ENCODE measurements at places on chromosomes 1 and 21.

- DNase-seq = no peak
These were observed 29.5 kb upstream of the ECE1 start for GRCh38 chr1:21319447-21320407.

GRCh38 chr1:45326627-45327623 lies at the start of gene HPDL:
HPDL (plus strand) TSS chr1:45326895; CDS start chr1:45327149, 254 bp downstream.
- DNase-seq = no peak

DNA sequence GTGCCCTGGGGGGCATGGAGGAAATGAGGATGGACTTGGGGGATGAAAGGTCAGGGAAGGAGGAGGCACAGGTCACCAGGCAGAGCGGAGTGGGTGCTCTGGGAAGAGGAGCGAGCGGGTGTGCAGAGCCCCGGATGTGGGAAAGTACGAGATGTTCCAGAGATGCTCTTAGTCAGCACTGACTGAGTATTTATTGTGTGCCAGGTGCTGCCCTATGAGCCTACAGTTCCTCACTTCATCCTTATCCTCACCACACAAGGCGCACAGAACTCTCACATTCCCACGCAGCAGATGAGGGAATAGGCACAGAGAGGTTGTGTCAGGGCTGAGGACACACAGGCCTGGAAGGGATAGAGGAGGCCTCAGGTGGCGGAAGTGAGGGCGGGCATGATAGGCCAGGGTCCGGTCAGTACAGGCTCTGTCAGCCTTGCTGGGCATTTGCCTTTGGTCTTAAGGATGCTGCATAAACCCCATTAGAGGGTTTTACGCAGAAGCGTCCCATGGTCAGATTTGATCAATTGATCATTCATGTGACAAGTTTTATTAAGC lies 77.3 kb downstream of the ARHGEF10L start:
- DNase-seq = no peak

- no peak for DNase-seq
These were observed 19.0 kb downstream of the FOXO6 start for GRCh38 chr1:41380195-41380594.

DNA sequence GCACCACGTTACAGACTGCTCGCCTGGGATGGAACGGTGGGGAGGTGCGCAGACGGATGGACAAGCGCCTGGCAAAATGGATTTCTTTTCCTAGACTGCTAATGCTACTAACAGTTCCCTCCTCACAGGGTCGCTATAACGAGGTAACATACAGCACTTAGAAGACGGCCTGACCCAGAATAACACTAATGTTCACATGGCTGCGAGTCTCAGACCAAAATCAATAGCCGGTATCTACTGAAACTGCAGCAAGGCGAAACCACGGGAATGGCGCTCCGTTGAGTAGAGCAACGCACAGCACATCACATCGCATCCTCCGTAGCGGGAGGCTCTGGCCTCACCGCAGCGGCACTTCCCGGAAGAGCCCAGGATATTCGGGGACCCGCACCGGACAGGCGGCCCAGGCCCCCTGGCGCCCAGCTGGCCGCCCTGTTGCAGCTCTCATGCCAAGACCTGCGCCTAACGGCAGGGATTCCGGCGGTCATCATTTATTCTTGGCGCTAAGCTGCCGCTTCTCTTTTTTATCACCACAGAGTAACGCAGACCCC lies 46.6 kb downstream of the VPS26C start:
- DNase-seq = no peak

DNA sequence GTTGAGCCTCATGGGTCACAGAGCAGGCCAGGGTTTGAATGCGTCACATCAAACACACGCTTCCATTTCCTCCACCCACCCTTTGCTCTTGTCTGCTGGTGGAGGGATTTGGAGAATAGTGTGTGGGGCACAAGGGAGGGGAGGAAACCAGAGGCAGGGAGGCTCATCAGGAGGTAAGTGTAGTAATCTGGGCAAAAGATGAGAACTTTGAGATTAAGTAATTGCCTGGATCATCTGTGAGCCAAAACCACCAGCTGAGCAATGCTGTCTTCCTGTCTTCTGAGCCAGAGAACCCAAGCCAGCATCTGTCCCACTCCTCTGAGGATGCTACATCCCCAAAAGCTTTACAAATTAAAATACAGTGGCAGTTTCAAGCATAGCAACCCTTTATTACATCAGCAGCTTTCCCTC lies 45.2 kb downstream of the C8B start:
- DNase-seq = no peak

- no peak for DNase-seq
These were observed 23.5 kb downstream of the CYP4B1 start for GRCh38 chr1:46822248-46822826.

GRCh38 chr1:181383695-181384094 lies 99.6 kb upstream of the CACNA1E start:
- DNase-seq = no peak

- DNase-seq = no peak
These were observed 17.5 kb downstream of the MAB21L3 start for GRCh38 chr1:116128664-116129063.

DNA sequence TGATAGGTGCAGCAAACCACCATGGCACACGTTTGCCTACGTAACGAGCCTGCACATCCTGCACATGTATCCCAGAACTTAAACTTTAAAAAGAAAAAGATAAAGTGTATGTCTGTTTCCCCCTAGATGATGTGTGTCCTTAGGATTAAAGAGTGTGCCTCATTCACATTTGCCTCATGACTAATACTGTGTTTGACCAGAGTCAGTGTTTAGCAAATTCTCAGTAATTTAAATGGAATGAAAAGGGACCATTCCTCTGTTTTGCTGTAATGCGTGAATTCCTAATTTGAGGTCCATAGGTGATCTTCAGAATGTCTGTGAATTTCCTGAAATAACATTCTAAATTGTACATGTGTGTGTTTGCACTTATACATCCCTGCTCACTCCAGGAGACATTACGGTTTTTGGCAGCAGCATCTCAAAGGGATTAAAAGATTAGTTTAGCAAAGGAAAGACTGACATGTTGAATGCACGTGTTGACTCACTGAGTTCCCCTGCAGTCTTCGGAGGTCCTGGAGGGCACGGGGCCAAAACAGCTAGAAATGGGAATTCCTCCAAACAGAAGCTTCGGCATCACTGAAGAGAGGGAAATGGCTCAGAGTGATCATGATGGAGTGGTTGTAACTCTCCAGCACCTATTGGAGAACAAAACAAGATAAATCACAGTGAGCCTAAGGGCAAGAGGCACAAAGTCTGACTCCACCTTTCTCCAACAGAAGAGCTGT lies 19.1 kb upstream of the SLC35F3 start:
- no peak for DNase-seq

GRCh38 chr1:212097360-212097759 lies 61.8 kb downstream of the DTL start:
- DNase-seq = no peak

DNA sequence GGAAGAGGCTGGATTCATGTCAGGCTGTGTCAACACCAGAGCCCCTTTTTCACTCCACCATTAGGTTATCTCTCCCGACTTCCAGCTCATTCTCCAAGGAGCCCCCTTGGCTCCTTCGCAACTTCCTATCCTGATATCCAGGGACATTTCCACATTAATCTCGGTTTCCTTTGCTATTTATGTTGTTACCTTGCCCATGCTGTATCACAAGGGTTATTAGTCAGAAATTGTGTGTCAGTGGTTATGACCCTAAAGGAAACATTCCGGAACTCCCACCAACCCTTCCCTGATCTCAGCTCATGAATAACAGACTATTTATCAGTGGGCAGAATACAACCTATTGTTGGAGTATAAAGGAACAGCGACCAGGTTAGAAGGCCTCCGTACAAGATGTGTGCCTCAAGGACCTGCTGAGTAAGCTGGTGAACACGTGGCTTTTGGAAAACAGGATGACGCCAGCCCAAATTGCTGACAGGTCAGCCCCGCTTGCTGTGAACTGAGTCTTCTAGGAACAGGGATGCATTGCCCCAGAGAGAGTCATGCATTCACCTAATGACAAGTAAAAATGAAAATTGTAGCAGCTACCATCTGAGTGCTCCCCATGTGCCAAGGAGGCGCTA lies 121.5 kb downstream of the PLPP3 start:
- no peak for DNase-seq

DNA sequence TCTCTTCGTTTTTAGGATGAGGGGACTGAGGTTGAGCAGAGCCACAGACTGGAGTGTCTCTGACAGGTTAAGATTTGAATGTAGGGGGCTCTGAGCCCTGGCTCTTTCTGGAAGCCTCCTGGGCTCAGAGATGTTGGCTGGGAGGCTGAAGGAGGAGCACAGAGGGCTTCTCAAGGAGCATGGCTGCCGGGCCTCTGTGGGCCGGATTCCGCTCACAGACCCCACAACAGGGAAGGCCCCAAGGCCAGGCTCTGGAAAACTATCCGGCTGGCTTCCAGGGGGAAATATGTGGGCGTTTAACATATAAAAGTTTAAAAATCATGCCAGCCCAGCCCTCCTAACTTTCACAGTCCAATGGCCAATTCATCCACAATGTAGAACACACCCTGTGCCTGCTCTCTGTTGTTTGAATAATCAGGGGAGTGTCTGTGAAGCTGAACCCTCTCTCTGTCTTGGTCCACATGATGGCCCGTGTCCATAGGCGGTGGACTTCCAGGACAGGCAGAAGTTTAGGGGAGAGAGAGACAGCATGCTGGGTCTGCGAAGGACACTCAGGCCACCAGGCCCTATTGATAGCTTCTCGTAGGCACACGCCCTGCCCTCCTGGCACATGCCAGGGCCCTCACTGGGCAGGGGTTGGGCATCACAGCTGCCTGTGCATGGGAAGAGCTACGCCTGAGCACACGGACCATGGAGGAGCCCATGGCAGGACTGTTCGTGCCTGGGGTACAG lies 10.8 kb downstream of the OBSCN start:
- no peak for DNase-seq

- no peak for DNase-seq
These were observed 205.4 kb upstream of the FMN2 start for GRCh38 chr1:239886266-239886665.

DNA sequence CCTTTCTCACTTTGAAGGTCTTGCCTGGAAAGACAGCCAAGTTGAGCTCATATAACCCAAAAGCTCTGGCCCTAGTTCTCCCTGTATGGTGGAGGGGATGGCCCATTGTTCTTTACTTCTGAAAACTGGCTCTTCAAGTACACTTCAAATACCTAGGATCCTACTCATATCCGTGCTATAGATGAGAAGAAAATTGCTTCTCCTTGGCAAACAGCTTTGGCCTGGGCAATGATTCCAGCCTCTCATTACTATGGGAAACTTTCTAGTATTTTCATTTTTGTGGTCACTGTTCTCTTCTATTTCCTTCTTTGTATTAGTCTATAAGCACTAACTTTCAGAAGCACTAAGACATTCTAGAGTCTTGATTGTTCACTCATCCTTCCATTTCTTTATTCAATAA lies 53.7 kb downstream of the ZNF697 start:
- DNase-seq = no peak

DNA sequence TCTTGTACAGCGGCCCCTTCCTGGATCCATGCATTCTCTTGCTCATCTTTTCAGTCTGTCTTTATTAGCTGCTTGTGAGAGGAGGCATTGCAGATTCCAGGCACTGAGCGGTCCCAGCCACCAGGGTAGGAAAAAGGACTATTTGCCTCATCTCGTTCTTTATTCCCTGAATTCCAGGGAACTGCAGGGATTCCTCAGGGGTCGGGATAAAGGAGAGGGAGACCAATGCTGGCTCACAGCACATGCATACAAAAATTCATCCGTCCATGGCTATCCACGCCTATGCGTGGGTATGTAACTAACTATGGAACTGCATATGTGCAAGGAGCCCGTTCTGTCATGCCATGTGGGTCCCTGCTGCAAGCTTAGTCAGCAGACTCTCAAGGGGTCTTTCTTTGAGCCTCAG lies 879 bp upstream of the PLPPR5 start:
- no peak for DNase-seq

DNA sequence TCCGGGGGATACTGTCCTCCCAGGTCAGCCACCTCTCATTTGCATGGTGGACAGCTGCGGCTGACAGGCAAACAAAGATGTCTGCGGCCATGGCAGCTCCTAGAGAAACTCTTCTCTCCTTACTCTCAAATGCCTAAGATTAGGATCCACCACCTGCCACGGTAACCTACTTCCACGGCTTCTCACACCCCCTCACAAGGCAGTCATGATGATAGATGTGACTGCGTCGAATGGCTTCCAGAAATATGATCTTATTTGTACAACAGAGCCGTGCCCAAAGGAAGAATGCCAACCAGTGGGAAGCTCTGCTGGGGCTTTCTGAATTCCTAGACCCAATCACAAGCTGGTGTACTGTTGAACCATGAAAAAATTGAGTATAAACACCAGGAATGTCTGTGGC lies 73.4 kb downstream of the BACE2 start:
- DNase-seq = no peak

DNA sequence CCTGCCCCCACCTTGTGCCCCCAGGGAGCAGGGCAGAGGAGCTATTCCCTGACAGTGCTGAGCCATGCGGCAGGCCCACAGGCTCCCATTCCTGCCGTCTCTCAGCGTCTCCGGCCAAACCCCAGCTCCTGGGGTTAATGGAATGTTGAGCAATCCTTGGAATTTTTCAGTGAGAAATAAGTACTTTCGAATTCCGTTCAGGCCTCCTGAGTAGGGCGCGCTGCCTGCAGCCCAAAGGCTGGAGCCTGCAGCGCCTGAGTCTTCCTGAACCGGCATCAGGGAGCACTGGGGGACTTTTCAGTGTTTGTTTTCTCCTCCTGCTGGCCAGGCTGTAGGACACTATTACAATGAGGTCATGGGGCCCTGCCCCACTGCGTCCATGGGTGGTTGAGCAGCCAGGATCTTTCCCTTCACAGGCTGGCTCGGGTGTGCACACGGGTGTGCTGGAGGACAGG lies 33.3 kb upstream of the CSF1 start:
- no peak for DNase-seq

DNA sequence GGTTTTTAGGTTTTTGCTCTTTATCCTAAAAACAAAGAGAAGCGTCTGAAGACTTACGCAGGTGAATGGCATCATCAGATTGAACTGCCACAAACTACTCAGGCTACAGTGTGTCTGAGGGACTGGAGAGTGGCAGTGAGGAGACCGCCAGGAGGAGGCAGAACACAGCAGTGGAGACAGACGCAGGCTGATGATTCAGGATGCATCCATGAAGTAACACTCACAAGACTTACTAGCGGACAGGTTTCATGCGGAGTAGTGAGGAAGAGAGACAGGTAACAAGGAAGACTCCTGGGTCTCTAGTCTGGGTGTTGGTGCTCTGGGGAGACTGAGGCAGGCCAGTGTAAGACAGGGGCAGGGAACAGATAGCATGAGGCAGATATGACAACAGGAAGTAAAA lies 5.7 kb downstream of the HSF2BP start:
- DNase-seq = no peak
